ENCODE measurements at places on chromosomes 2 and 18.

- no peak for DNase-seq
Observed at GRCh38 chr18:77015169-77015568, 117.4 kb downstream of the MBP start.

GRCh38 chr2:63053081-63053888 is 2.7 kb downstream of the OTX1 start:
- no peak for DNase-seq

- DNase-seq: no peak
Observed at GRCh38 chr2:42914860-42915259, 122.5 kb upstream of the HAAO start.

- no peak for DNase-seq
Observed at GRCh38 chr18:75474332-75474731, 46.8 kb upstream of the SMIM21 start.

DNA sequence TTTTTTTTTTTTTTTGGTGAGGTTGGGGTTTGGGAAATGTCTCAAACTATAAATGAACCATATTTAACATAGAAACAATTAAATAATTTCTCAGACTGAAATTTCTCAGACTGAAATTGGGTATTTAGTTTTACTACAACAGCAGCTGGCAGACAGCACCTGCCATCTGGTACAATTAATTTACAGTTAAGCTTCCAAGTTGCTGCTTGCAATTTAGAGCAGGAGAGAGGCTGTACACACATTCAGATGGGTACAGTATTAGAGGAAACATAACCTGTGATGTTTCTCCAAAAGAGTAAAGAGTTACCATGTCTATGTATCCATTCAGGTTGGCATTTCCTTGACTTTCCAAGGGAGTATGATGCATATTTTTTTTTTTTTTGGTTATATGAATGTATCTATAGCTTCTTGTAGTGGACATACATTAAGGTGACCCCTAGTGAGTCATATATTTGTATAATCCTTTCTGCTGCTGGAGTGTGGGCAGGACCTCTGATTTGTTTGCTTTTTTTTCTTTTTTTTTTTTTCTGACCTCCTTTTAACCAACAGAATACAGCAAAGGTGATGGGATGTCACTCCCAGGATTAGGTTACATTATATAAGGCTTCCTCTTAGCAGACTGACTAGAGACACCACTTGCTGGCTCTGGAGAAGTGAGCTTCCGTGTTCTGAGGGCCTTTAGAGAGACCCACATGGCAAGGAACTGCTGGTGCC is 201.7 kb downstream of the PTH2R start:
- DNase-seq: no peak

GRCh38 chr2:180716186-180717180 is 263.9 kb upstream of the UBE2E3 start:
- DNase-seq: no peak

- DNase-seq: no peak
Observed at GRCh38 chr2:38265461-38265860, 111.6 kb downstream of the ATL2 start.

GRCh38 chr18:25365242-25365641 is 13.3 kb upstream of the ZNF521 start:
- no peak for DNase-seq

GRCh38 chr2:75751360-75751759 is 40.6 kb upstream of the GCFC2 start:
- no peak for DNase-seq

- no peak for DNase-seq
Observed at GRCh38 chr2:224561234-224562005, 23.7 kb downstream of the CUL3 start.

GRCh38 chr2:215435280-215435869 is 493 bp downstream of the FN1 start:
- DNase-seq: peak; percentile 6

GRCh38 chr2:29687121-29687520 is 234.3 kb downstream of the ALK start:
- DNase-seq: no peak

DNA sequence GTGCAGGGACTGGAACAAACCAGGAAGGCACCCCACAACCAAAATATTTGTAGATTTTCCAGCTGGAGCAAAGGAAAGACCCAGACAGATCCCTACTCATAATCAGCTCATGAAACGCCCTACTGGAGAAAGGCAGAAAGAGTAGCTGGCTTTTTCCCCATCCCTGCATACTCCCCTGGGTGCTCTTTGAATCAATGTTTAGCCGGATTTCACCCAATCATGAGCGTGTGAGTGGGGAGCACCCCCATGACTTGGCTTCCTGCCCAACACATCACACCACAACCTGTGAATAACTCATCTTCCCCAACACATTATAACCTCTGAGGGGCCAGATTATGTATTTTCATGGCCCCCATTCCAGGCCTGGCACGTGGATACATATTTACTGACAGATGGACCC is 35.1 kb upstream of the SLC14A1 start:
- DNase-seq: peak; percentile 61

- DNase-seq: no peak
Observed at GRCh38 chr2:11092701-11093335, 62.4 kb upstream of the SLC66A3 start.

DNA sequence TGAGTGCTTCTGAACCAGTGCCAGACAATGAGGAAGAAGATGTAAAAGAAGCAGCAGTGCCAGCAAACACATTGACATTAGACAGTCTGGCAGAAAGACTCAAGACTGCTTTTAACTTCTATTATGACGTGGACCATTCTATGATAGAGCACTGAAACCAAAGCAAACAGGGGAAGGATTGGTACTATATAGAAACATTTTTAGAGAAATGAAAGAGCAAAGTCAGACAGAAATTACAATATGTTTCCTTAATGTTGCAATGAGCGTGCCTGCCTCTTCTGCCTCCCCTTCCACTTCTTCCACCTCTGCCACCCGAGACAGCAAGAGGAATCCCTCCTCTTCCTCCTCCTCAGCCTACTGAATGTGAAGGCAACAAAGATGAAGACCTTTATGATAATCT is 39.7 kb downstream of the DHX57 start:
- DNase-seq: no peak

GRCh38 chr2:85628658-85629057 is 12.7 kb downstream of the USP39 start:
- no peak for DNase-seq

- DNase-seq: no peak
Observed at GRCh38 chr2:44429034-44429433, 67.3 kb downstream of the CAMKMT start.
